NCI-H526 treated with DMSO at 0.1 percent for 48 hours (cell line): ENCODE measurements at places on chromosomes 2 and 18.

DNA sequence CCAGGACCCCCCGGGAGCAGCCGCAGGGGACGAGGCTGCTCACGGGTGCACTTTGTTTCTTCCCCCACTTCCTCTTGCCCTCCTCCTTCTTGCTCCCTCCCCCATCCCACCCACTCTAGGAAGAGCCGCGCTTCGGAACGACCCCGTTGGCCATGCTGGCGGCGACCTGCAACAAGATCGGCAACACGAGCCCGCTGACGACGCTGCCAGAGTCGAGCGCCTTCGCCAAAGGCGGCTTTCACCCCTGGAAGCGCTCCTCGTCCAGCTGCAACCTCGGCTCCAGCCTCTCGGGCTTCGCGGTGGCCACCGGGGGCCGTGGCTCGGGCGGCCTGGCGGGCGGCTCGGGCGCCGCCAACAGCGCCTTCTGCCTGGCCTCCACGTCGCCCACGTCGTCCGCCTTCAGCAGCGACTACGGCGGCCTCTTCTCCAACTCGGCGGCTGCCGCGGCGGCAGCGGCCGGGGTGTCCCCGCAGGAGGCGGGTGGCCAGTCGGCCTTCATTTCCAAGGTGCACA, 1.3 kb downstream of the SP9 start:
- DNase-seq = no peak

DNA sequence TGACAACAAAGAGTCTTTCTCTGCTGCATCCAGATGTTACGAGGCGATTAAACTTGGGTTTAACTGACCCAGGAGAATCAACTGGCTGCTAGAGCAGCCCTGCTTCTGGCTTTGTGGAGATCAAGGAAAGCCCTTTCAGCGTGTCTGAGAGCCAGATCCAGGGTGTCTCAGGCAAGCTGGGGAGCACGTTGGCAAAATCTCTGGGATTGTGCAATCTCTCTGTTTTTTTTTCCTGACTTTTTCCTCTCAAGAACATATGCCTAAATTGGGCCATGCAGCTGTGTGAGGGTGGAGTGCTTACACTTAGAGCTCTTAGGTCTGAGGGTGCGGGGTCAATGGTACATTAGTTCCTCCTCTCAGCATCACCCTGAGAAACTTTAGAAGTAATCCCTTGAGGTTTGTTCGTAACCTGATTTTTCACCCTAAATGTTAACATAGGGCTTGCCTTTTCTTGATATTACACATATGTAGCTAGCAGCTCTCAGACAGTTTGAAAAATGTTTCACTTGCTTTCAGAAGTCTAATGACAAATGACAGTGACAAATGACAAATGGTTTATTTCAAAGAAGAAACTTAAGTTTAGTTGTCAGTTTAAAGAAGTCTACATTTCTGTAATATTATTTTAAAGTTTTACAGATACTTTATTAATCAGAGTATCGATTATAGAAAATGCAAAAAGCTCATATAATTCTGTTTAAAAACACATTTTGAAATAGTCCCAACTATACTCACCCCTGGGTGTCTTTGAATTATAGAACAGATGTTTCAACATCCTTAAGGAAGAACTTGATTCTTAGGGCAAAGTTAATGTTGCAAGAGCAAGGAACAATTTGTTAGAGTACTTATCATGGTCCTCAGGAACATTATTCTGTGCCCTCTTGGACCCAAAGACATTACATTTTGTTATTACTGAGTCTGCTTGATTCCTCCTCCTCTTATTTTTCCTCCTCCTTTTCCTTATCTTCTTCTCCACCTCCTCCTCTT, 38.4 kb upstream of the ZSWIM2 start:
- no peak for DNase-seq

DNA sequence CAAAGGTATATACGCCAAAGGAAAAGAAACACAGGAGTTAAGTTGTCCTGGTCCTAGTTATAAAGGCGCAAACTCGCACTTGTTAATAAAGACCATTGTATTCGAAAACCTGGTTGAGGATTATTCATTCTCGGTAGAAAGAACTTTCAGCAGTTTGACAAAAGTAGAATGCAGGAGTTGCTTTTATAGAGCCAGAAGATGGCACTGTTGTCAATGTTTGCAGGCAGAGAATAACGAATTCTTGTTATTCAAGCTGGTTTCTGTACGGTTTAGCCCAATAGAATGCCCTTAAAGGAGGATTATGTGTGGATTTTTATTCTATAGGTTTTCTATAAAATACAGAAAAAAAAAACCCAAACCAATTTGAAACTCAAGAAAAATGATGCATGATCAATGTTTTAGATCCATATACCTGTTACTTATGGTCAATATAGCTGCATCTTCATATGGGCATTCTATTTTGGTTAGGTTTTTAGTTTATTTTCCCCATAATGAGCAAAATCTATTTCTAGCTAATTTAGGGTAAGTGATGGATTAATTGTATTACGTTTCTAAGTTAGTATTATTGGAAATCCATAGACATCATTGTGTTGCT, 510.3 kb downstream of the PLCL1 start:
- peak; percentile 26 for DNase-seq

GRCh38 chr2:204026294-204026693, 89.7 kb downstream of the ICOS start:
- no peak for DNase-seq

DNA sequence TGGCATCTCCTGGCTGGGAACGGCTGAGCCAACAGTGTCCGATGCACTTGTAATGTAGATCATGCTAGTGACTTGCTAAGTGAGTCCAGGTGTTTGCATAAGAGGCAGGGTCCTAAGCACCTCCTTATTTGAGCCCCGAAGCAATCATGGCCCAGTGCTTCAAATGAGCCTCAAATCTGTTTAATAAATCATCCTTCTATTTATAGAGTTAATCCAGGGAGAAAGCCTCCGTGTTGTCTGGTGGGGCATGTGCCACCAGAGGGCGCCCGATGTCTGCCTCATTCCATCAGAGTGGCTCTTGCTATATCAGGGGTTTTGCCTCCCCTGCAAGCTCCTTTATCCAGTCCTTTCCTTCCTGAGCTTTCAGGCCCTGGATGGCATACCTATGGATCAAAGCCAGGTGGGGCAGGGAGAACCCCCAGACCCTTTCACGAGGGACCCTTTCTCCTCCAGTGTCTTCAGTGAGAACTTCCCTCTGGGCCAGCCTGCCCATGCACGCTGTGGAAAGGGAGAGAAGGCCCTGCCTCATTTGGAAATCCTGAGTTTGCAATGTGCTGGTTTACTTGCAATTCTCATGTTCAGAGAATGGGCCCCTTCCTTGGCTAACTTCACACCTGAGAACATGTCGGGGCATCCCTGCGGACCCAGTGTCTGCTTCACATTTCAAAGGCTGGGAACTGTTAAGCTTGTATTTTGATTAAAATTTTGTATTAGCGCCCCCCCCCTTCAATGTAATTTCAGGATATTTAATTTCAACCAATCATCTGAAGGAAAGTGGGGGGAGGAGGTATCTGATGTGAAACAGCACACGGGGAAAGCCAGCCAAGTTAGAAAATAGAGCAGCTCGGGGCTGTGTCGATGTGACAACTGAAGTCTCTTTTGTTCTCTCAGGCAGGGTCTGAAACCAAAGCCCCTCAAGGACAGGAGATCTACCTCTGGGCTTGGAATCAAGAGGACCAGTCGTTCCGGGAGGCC, 39.7 kb downstream of the RDH14 start:
- DNase-seq = peak; percentile 22

GRCh38 chr18:58216071-58216481, 172.1 kb downstream of the NEDD4L start:
- no peak for DNase-seq

GRCh38 chr18:4801151-4801550, 346.0 kb upstream of the DLGAP1 start:
- no peak for DNase-seq

- DNase-seq = no peak
Measured at GRCh38 chr2:9356261-9356660, 67.1 kb downstream of the ITGB1BP1 start.

DNA sequence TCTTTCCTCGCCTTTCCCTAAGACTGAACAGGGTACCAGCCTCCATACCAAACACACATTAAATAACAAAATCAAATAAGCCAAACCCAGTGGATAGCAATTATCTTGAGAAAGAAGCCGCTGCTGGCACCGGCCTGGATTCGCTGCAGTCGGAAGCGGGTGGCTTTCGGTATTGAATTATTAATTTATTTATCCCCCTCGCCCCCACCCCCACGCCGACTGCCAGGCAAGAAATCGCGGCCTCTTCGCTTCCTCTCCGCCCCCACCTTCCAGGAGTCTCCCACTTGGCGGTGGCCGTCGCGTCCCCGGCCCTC, 370 bp upstream of the ZNF804A start:
- peak; percentile 60 for DNase-seq

DNA sequence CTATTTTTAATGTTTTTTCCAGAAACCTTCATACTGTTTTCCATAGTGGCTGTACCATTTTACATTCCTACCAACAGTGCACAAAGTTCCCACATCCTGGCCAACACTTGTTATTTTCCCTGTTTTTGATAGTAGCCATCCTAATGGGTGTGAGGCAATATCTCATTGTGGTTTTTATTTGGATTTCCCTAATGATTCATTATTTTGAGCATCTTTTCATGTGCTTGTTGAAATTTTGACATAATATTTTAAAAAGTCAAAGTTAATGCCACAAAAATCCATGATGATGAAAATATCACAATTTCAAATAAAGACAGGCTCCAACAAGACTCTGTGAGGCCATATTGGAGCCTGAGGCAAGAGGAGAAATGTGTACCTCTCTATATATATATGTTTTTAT, 50.2 kb downstream of the VWA3B start:
- no peak for DNase-seq

DNA sequence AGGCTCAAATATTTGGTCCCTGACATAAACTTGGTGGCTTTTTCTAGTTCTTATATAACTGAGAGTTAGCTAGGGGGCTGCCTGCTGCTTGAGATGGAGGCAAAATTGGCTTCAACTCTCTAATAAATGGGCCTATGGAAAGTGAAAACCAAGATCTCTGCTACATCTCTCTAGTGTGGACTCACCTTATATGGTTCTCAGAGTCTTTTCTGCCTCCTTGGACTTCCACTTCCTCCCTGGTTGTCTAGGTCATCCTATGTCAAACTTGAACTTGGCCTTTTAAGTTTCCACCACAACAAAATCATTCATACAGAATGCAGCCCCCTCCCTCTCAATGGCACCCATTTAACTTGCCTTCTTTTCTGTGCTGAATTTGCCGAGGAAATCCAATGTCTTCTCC, 23.9 kb upstream of the ARHGAP25 start:
- DNase-seq = no peak

- DNase-seq = no peak
Measured at GRCh38 chr18:27564066-27564465, 379.0 kb upstream of the CHST9 start.

GRCh38 chr2:433216-433615, 145.3 kb upstream of the ALKAL2 start:
- no peak for DNase-seq

- DNase-seq = no peak
Measured at GRCh38 chr2:37632310-37632709, 39.1 kb downstream of the CDC42EP3 start.

GRCh38 chr18:58350526-58350925, 278.4 kb downstream of the ALPK2 start:
- no peak for DNase-seq

DNA sequence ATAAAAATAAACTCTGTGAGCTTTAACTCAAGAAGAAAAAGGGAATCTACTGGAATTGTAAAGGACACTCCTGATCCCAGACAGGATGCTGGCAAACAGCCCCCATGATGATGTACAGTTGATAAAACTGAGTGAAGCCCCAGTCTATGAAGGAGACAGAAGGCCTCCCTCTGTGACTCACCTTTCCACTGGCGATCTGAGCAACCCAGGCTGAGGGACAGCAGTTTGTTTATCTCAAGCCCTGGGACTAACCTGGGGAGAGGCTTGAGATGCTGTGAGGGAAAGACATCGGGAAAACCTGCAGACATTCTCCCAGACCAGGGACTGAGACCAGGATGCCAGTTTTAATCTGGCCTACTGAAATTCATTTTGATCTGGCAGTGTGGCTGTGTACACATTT, 104.5 kb upstream of the CDH2 start:
- no peak for DNase-seq

- no peak for DNase-seq
Measured at GRCh38 chr2:28463211-28463816, 32.5 kb upstream of the PLB1 start.

- no peak for DNase-seq
Measured at GRCh38 chr2:83081826-83082690, 1377.0 kb downstream of the SUCLG1 start.

DNA sequence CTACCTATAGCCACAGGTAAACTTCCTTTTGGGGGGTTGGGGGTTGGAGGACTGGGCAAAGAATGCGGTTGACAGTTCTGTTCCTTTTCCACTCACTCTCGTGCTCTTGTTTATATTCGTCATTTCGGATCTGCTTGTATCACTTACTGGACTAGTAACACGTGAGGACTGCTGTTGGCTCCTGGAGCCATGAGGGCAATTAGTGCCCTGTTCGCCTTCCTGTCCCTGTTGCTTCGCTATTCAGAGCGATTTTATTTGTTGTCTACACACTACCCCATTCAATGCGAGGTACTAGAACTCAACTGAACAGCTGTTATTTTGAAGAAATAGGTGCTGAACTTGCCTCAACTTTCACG, 1.1 kb downstream of the KCNJ3 start:
- no peak for DNase-seq

DNA sequence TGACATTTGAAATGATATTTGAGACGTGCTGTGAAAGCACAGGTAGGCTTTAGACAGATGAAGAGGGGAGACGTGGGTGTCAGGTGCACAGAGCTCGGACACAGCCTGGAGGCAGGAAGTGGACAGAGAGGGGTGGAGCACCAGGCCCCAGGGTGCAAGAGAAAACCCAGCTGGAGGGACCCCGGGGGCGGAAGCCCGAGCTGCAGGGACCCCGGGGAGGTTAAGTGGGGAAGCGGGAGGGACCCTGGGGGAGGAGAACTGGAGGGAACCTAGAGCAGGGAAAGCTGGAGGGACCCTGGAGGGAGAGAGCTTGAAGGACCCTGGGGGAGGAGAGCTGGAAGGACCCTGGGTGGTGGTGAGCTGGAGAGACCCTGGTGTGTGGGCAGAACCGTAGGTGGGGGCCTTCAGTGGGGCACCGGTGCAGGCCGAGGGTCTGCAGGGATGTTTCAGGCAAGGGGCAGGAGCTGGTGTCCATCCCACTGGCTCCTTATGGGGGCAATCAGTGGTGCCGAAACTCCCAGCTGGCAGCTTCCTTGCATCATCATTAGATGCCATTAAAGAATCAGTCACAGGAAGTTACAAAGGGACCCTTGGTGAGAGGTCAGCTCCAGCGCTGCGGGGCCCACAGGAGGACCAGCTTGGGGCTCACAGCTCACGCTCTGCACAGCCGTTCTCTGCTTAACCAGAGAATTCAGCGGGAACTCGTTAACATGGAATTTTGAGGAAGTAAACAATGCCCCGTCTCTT, 246.6 kb downstream of the EIPR1 start:
- DNase-seq = no peak

DNA sequence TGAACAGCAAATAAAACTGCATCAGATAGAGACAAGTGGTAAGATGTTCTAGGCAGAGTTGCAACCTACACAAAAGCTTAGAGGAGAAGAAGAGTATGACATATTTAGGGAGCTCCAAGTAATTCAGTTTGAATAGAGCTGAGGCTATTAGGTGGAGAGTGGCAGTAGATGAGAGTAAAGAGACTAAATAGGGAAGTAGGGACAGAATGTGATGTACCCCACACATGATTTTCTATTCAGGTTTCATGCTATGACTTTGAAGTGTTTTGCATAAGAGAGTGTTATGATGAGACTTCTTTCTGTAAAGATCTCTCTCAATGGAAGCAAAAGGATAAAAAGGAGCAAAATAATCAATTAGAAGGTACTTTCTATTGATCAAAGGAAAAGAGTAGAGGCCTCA, 206.8 kb upstream of the ERBB4 start:
- no peak for DNase-seq

GRCh38 chr2:151111599-151112278, 149.9 kb downstream of the RBM43 start:
- no peak for DNase-seq
